ENCODE measurements at places on chromosomes 3 and 15.

DNA sequence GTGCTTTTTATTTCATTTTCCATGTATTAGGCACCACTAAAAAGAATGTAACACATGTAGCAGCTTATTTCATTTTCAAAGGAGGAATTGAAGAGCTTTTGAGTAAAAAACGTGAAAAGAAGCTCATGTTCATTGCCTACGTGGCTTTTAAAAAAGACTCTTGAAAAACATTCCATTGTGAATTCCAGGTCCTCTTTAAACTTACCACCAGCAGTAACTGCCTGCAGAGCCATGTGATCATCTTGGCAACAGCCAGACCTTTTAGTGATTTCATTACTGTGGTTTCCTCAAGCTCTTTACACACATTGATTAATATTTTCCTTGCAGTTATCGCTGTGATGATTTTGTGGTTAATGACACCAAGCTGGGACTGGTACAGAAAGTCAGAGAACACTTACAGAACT is 43.8 kb upstream of the FBXL22 start:
- peak; percentile 85 for DNase-seq

- DNase-seq = no peak
Observed at GRCh38 chr3:46778101-46778500, 60.4 kb upstream of the PRSS50 start.

DNA sequence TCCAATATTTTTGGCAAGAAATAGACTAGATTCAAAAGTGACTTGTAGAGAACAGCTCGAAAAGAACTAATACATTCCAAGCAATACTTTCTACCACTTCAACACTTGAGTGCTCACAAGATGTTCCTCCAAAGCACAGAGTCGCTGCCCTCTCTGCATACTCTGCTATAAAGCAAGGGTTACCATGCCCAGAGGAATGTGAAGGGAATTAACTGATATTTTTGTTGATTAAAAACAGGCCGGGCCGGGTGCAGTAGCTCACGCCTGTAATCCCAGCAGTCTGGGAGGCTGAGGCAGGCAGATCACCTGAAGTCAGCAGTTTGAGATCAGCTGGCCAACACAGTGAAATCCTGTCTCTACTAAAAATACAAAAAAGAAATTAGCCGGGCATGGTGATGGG is 57.6 kb upstream of the CSPG5 start:
- no peak for DNase-seq

DNA sequence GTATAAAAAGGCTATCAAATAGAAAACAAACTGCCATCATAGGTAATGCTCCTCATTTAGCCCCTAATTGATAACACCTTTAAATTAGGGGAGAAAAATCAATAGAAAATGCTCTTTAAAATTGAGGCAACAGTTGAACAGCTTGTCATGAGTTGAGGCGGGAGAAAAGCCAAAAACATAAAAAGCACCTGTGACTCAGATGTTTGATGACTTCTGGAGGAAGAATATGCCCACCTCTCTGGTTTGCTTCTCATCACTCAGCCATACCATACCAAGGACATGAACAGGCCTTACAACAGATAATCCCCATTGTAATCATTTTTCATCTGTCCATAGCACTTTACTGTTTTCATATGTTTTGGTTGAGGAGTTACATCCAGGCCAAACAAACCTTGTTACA is 246.0 kb downstream of the MYRIP start:
- no peak for DNase-seq

GRCh38 chr3:12425850-12426579 is 58.3 kb upstream of the TSEN2 start:
- no peak for DNase-seq

GRCh38 chr15:65377976-65378366 is at the start of gene IGDCC3:
IGDCC3 (minus strand) TSS chr15:65378002; CDS start chr15:65377788, 214 bp downstream.
- no peak for DNase-seq

DNA sequence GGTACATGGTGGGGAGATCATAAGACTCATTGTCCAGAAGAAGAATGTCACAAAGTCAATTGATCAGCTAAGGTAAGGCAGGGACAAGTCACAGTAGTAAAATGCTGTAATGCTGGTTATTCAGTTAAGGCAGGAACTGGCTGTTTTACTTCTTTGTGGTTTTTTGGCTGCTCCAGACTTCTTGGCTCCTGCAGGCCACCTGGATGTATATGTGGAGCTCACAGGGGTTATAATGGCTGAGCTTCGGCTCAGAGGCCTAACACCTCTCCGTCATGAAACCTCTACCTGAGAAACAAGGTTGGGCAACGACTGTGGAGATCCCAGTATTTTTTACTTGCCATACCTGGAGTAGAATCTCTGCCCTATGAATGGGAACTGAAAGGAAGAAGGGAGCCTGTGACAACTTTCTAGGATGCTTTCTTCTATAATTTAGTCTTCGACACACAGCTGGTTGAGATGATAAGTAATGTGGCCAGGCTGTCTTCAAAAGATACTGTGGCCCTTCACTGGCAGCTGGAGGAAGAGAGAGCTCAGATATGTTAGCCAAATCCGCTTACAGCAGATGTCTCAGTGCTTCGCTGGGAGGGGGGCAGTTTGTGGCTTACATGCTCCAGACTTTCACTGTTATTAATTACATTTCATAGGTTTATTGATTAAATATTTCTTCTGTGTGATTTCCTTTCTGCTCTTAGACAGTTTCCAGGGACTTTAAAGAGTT is 887.8 kb downstream of the IGSF11 start:
- no peak for DNase-seq

DNA sequence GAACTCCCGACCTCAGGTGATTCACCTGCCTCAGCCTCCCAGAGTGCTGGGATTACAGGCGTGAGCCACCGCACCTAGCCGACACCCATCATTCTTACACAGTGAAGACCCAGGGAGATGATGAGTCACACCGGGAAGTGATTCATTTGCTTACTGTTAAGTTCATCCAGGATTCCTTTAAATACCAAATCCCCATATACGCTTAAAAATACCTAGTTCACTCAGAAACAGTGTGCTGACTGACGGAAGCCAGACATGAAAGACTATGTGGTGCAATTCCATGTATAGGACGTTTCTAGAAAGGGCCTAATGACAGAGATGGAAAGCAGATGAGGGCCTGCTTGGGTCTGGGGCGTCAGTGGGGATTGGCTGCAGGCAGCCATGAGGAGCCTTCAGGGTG is 75.2 kb downstream of the APBA2 start:
- peak; percentile 45 for DNase-seq

- peak; percentile 46 for DNase-seq
Observed at GRCh38 chr3:50572158-50572557, 2.8 kb downstream of the HEMK1 start.

GRCh38 chr15:27936164-27936563 is 163.0 kb downstream of the OCA2 start:
- DNase-seq = no peak

- DNase-seq = no peak
Observed at GRCh38 chr15:43105077-43105736, 631 bp downstream of the UBR1 start.

DNA sequence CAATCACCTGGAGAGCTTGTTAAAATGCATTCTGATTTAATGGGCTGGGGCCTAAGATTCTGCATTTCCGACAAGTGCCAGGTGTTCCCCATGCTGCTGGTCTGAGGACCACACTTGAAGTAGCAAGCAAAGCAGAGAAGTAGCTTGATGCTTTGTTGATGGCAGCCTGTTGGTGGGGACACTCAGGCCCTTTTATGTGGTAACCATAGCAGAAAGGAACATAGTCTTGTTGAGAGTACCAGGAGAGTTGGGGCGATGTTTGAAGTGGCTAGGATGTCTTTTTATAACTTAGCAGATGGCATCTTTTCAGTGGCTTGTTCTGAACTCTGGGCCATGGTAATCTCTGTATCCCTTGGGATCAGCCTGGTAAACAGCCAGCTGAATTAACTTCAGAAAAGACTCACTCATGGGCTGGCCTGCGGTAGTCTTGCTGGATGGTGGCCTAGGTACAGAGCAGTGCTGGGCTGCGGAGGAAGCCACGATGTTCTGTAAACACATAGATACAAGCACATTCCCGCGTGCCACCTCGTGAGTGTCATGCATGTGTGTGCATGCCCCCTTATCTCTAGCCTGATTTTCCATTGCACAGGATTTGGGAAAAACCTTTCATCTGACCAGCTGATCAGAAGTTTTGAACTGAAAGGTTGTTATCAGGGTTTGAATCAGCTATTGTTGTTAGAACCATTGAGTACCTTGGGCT is 292.4 kb upstream of the LRRFIP2 start:
- no peak for DNase-seq

DNA sequence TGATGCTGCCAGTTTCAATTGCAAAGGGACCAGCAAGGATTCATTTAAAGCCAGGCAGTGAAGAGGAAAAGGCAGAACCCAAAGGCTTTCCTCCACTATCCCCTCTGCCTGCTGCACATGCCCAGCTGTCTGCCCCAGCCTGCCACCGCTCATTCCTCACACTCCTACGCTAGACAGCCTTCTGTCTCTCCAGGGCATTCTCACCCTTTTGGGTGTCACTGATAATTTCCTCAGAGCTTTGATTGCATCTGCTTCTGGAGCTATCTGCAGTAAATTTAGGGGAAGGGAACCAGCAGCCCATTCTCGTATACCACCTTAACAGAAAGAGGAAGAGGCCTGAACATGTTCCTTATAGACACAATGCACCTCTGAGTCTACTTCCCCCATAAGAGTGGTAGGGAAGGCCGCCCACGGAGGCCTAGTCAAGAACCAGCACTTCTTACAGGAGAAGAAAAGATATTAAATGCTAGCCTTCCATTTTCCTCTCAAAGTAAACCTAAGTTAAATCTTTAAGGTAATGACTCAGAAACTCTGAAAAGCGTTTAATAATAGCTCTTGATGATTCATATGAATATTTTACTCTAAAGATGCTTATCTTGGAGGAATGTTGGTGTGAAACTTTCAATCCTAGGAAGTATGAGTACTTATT is 20.9 kb downstream of the NUDT16 start:
- DNase-seq = no peak

DNA sequence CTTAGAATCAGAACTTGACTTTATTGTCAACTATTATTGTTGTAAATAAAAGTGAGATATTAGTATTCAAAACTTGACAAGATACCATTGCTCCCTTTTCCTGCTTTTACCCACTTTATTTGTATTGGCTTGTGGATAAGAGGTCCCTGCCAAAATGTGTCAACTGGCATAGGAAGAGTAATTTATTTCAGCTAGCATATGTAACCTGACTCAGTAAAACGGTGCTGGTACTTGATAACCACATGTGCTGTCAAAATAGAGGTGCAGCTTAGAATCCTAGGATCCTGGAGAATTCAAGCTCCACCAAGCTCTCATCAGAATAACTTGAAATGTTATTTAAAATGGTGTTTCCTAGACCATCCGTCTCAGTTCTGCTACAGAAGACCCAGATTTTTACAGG is 90.2 kb upstream of the TGFBR2 start:
- no peak for DNase-seq

DNA sequence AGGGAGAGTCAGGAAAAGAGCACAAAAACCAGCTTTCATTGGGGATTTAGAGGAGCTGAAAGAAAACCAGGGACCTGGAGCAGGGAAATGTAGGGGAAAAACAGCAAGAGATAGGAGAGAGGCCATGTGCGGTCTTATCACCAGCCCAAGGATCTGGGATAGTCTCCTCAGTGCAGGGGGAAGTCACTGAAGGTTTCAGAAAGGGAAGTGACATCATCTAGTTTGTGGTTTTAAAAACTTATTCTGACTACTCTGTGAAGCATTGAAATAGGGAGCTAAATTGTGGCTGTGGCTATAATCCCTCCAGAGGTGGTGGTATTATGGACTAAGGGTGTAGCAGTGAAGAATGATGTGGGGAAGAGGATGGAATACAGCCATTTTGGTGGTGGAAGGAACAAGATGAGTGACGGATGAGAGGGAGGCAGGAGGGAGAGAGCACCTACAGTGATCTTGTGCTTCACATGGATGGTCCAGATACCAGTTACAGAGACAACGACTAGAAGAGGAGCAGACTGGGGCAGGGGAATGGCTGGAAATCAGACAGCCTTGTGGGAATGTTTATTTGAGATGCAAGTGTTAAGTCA is 72.7 kb downstream of the HMG20A start:
- no peak for DNase-seq

DNA sequence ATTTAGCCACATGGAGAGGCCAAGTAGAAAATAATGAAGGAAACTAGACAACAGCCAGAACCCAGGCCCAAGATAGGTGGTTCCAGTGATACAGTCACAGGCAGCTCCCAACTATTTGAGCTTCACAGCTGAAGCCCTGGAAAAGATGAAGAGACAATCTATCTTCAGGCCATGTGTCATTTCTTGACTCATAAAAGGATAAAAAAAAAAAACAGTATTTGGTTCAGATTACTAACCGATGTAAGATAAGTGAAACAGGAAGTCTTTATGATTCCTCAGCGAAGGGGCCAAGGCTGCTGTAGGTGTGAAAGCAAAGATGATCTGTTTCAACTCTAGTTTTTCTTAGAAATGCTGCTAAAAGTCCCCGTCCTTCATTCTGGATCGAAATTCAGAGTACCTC is 394.6 kb downstream of the ZNF385D start:
- DNase-seq = no peak

DNA sequence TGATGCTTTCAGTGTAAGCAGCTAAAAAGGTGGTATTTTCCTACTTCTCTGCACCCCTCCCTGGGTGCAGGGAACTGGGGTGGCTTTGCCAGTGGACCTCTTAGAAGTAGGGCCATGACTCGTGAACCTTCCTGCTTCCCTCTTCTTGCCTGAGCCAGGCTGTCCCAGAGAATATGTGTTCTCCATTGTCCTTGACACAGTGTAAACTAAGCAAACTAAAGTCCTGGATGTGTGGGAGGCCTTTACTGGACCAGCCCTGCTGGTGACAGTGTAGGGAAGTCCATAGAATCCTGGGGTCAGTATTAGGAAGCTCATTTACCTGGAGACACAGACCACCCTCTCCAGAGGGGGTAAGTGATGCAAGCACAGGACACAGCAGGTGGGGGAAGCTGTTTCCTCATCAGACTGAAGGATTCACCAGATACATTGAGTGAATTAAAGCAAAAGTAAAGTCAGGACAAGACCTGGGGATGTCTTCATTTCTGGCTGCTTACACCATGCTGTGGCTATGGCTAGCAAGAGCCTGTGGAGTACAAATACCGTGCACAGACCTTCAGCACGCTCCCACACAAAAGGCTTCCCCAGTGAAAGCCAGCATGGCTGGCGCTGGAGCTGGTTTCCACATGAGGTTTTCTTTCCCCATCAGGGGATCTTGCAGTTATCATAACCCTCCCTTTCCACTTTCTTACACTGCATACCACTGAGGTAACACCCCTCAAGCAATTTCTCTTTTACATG is 64.8 kb upstream of the LPP start:
- no peak for DNase-seq

DNA sequence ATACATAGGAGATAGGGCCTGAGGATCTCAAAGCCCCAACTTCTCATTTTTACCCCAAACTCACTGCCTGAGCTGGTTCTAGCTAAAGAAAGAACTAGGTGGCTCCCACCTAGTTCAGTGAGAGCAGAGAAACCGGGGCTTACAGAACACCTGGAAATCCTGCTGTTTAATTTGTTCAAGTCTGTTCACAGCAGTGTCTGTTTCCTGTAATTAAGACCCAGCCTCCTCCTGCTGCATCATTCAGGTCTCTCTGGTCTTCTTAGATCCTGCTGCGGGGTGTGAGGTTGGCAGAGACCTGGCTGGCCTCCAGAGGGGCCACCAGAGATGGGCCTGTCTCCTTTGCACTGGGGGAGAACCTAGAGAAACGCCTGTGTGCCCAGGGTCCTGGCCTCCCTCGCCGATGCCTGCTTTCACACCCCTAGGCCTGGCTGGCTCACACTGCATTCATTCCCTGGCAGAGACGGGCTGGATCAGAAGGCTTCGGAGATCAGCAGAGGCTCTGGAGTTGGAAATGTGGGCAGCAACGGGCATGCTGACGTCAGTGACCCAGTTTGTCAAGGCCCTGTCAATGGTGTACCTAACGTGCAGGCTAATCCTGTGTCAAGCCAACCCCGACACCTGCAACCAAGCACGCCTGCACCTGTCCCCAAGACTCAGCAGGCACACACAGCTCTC is 4.9 kb upstream of the CHRNA3 start:
- no peak for DNase-seq

GRCh38 chr3:8186213-8186612 is 315.4 kb upstream of the LMCD1 start:
- no peak for DNase-seq
